ENCODE measurements at places on chromosomes 1 and 21.

DNA sequence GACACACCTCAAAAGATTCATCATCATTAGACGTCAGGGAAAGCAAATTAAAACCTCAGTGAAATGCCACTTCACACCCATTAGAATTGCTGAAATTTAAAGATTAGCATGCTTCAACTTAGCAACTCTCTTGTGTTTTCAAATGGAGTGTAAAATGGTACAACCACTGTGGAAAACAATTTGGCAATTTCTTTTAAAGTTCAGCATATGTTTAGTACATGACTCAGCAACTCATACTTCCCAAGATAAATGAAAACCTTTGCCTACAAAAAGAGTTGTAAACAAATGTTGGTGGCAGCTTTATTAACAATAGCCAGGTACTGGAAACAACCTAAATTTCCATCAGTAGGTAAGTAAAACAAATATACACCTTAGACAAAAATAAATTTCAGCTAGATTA lies 42.7 kb downstream of the ST3GAL3 start:
- DNase-seq, result no peak

GRCh38 chr1:220291580-220291979 lies 19.3 kb upstream of the RAB3GAP2 start:
- DNase-seq, result no peak

GRCh38 chr21:38740090-38740489 lies 65.6 kb upstream of the ETS2 start:
- no peak for DNase-seq

DNA sequence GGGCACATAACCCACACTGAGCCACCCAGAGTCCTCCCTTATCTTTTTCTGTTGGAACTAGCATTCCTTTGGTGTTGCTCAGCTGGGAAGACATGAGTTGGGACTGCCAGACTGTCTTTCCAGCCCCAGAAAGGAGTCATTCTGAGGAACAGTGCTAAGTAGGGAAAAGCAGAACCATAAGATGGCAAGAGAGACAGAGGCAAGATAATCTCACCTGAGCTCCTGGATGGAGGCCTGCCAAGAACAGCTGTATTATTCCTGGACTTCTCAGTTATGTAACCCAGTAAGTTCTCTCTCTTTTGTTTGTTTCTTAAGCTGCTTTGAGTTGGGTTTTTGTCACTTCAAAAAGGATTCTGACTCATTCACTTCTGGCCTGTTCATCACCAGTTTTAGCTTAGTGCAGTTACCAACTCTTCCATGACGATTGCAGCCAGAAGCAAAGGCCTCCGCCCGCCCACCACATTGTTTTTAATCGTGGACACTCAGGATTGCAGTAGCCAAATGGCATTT lies 134.4 kb downstream of the OMA1 start:
- DNase-seq, result no peak

GRCh38 chr1:198933515-198934222 lies 294.8 kb downstream of the PTPRC start:
- no peak for DNase-seq

DNA sequence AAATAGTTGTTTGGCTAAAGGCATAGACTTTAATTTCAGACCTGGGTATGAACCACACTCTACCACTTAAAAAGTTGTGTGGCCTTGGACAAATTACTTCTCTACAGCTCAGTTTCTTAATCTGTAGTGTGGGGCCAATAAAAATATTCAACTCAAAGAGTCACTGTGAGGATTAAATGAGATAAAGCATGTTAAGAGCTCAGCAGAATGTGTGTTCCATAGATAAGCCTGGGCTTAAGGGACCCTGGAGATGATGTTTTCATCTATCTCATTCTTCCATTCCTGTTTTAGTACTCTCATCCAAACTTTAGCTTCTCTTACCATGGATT lies 17.7 kb downstream of the S100A10 start:
- DNase-seq, result no peak

DNA sequence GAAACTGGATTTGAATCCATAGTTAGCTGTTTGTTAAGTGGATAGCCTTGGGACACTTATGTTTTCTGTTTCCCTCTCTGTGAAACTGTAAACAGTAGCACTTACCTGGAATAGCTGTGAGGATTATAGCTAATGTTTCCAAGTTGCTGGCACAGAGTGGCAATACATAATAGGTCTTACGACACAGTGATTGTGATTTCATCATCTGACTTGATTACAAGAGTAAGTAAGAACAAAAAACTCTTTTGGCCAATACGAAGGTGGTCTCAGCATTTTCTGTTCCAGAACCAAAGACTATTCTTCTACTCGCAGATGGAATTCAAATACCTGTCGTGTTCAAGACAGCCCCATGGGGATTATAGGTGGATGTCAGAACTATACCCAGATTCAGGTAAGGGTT lies 2.1 kb downstream of the C8B start:
- DNase-seq, result no peak

GRCh38 chr1:10788592-10789006 lies 7.8 kb downstream of the CASZ1 start:
- no peak for DNase-seq

DNA sequence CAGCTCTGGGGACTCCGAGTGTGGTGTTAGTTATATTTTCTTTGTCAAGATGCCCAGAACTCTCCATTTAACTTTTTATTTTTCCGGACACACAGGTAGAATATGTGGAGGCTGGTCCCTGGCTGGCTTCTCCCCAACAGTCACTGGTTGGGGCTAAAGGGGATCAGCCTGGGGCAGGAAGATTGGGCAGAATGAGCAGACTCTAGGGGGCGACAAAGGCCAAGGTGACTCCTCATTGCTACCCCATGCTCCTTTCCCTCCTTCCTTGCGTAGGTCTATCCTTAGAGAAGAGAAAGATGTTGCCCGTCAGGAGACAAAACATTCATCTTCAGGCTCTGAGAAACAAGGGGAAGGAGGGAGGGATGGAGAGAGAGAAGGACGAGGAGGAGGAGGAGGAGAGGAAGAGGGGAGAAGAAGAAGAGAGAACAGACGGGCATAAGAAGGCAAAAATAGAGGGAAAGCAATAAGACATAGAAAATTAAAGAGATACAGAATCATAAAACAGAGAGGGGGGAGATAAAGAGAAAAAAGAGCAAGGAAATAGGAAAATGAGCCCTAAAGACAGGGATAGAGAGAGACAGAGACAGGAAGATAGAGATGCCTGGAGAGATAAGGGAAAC lies 89.9 kb downstream of the FOXD2 start:
- DNase-seq, result no peak

- DNase-seq, result no peak
Measured at GRCh38 chr1:21898326-21899200, 38.5 kb downstream of the HSPG2 start.

DNA sequence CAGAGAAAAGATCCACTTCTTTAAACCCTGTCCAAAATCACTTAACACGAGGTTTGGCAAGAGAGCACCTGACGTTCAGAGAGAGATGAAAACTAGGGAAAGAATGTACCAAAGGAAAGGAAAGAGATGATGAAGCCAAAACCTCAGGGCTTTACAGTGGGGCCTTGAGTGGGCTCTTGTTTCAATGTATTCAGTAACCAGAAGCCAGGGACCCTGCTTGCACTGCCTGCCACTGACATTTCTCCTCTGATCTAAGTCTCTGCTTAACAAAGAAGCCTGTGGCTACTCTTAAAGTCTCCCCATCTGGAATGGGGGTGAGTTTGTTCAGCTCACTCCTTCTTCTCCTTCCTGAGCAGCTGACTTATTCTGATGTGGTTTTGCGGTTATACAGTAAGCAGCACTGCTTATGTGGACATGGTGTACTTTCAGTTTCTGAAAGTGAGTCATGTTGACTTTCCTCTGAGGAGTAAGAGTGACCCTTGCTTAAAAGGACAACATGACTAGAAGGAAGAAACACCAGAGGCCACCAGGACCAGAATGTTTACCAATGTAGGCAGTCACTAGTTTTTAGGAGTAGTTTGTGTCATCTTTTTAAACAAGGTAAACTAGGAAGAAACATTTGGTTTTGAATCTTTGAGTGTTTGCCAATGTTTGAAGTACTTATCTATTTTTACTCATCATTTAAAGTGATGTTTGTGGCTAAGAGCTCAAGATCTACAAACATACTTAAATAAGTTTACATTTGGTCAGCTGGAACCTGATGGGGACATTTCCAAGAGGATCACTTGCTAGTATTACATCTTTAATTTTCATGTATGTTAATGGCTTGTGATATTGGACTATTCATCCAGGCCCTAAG lies 87.4 kb downstream of the FASLG start:
- DNase-seq, result no peak

DNA sequence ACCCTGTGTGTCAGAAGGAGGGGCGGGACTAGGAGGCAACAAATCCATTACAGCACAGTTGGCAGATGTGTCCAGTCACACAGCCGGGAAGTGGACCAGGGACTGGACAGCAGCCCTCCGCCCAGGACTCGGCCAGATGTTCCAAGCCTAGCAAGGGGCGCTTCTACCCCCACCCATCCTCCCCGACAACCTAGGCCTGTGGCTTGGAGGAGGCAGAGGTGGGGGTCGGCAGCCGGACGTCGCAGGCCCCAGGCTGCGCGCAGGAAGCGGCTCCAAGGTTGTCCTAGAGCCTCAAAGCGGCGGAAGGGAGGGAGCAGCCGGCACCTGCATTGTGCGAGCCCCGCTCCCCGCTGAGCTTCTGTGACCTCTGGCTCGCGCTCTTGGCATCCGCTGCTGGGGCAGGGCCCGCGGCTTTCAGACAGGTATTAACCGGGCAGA lies 20.6 kb upstream of the MYCL start:
- no peak for DNase-seq

DNA sequence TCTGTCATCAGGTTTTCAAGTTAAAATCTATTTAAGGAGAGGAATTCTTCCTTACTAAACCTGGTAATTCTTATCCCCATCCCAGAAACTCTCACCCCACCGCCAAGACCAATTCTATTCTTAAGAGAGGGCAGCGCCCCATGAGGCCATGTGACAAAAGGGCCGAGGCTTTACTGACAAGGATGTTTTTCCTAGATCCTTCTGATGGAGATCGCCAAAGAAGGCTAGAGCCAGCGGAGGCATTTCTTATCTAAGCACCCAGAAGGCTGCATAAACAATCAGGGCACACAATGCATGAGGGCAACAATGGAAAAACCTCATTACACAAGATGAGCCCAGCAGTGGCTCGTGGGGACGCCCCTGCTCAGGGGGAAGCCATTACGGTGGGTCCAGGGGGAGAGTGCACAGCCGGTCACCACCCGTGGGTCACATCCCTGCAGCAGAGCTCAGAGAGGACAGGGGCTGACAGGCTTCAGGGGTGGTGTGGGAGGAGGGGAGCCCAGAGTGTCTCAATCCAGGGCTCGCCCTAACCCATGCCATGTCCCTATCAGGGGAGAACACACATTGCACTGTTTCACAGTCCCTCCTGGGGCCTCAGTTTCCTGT lies 88.7 kb downstream of the ITPKB start:
- DNase-seq, result no peak

GRCh38 chr1:114040273-114041015 lies 61.2 kb downstream of the OLFML3 start:
- DNase-seq, result no peak

GRCh38 chr1:39524591-39525365 lies 33.3 kb downstream of the BMP8A start:
- no peak for DNase-seq

- DNase-seq, result no peak
Measured at GRCh38 chr1:53811414-53811851, 26.7 kb downstream of the NDC1 start.

DNA sequence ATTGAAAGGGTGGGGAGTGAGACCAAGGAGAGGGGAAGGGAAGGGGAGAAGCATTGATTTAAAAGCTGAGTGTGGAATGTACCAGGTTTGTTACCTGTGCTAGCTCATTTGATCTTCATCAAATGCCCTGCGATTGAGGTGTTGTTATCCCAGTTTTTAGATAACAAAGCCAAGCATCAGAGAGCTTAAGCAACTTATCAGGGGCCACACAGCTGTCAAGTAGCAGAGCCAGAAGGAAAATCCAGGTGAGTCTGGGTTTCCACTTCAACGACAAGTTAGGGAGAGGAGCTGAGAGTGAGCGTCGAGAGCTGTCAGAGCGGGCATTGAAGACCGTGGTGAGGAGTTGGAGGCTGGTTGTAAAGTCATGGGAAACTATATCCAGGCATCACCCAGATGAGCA lies 146.9 kb upstream of the IRF2BP2 start:
- DNase-seq, result no peak

DNA sequence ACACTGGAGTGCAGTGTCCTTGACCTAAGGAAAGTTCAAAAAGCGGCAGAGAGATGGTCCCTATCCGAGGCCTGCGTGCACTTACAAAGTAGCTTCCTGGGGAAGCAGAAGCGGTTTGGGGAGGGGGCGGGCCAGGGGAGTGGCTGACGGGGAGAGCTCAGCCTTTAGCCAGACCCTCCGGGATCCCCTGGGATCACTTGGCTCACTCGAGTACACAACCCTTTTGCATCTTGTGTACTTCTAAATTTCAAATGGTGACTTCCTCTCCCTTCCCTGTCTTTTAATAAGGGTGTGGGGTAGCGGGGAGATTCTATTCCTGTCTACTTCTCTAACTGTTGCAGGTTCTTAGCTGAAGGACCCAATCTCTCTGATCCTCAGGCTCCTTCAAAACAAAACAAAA lies 18.1 kb upstream of the SNX27 start:
- DNase-seq, result no peak

DNA sequence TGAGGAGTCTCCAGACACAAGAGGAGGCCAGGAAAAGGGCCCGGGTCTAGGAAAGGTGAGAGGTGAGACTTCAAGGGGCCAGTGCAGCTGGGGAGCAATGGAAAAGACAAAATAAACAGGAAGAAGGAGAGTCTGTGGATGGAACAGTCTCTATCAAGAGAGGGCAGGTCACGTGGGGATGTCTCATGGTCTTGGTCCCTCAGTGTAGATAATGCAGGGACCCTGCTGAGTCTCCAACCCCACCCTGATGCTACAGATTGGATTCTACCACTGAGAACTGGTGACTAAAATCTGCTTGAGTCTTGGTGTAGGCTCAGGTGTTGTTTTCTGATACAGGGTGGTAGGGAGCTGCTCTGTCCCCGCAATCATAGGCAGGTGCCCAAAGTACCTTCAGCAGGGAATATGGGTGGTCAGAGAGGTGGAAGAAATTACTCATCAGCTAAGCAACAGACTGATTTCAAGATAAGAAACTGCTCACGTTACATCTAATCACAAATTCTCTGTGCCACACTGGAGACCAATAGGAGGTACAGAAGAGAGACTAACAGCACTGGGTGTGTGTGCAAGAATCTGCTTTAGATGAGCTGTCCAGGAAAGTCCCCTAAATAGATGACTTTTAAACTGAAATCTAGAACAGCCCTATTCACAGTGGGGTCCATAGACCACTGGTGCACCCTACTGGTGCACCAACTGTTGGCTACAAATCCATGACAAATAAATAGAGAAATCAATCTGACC lies 101.5 kb upstream of the TLR5 start:
- no peak for DNase-seq

- DNase-seq, result no peak
Measured at GRCh38 chr1:65804584-65804983, 11.9 kb downstream of the PDE4B start.

DNA sequence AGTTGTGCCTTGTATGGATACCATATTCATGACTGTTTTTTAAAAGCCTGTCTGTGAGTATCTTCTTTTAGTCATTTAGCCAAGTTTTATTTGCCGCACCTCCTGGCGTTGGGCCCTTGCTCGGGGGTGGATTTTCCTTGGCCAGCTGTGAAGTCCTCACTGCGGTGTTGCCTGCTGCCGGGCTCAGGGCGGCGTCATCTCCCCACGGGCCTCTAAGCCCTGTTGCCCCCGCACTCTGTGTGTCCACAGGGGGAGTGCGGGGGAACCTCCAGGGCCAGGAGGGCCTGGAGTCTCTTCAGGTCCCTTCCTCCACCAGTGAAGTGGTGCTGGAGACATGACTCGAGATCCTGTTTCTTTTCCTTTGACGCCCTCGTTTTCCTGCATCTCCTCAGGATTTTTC lies 65.8 kb upstream of the DIP2A start:
- peak; percentile 64 for DNase-seq

- DNase-seq, result no peak
Measured at GRCh38 chr1:116759636-116760035, 5.4 kb downstream of the CD2 start.

GRCh38 chr1:15756143-15757015 lies 2.2 kb upstream of the FBLIM1 start:
- DNase-seq, result no peak
